ENCODE measurements at places on chromosomes 3 and 15.

GRCh38 chr3:56200251-56200650, 268.0 kb downstream of the ERC2 start:
- DNase-seq: no peak

- no peak for DNase-seq
These were observed 14.2 kb upstream of the RPP14 start for GRCh38 chr3:58291671-58292338.

GRCh38 chr3:53680028-53680427, 166.2 kb downstream of the CHDH start:
- no peak for DNase-seq

DNA sequence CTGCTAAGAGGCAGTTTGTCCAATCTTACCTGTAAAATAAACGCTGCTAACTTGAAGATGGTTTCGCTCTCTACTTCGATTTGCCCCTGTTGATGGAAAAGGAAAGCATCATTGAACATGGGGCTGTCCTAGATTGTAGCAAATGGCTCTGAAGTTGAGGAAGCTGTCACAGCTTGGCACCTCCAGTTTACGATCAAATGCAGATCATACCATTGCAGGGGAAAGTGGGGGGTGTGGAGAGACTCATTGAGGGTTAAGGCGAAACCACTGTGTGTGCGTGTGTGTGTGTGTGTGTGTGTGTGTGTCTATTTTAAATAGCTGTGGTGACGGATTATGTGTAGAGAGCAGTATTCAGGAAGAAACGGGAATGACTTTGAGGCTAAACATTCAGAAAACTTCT, 127.6 kb upstream of the LMOD3 start:
- DNase-seq: peak; percentile 63

DNA sequence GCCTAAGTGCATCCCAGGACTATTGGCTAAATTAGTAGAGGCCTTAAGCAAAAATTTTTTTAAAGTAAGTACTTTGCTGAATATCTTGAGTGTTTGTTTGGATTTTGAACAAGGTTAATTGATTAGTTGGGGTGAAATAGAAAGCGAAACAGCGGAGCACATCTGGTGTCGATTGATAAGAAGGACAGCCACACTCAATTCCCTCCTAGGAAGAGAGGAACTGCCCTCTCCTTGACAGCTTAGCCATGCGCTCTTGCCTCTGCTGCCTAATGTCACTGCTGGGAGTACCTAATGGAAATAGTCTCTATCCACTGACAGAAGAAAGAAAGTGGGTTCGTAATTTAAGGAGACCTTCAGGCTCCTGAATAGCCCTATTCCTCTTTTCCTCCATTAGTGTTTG, 943.6 kb downstream of the DIPK2A start:
- no peak for DNase-seq

GRCh38 chr3:137471130-137471529, 293.0 kb upstream of the SOX14 start:
- DNase-seq: no peak

- no peak for DNase-seq
These were observed 311.7 kb upstream of the ZNF717 start for GRCh38 chr3:76096836-76097588.

DNA sequence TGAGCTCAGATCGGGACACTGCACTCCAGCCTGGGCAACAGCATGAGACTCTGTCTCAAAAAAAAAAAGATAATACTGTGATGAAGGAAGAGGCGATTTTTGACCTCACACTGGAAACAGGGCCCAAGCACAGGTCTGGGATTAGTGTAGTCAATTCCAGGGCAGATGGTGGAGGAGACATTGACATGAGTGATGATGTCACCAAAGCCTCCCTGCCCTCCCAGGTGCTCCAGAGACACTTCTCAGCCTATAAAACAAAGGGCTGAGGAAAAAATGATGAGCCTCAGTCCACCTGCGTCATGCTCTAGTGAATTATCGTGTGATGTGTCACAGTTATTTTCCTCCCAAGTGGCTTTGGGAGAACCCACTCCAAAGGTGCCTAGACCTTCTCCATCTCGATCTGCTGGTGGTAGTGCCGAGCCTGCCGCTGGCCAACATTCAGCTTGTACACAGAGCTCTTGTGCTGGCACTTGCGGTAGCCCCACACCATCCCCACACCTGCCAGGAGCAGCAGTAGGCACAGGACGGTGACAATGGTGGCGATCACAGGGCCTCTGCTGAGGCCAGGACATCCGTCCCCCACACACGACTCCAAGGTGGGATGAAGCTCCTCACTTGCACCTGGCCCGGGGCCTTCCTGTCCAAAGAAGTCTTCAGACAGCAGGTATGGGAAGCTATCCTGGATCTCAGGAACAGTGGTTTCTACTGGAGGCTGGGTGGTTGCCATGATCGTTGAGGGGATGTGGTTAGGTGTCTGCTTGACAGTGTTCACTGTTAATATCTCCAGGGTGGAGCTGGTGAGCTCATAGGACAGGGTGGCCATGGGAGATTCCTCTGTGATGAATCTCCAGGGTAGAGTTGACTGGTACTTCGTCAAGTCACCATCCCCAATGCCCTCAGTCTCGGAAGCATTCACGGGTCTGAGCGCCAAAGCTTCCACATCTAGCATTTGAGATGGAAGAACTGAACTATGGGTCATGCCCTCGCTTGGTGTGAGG, 38.8 kb downstream of the CRTAP start:
- DNase-seq: no peak

DNA sequence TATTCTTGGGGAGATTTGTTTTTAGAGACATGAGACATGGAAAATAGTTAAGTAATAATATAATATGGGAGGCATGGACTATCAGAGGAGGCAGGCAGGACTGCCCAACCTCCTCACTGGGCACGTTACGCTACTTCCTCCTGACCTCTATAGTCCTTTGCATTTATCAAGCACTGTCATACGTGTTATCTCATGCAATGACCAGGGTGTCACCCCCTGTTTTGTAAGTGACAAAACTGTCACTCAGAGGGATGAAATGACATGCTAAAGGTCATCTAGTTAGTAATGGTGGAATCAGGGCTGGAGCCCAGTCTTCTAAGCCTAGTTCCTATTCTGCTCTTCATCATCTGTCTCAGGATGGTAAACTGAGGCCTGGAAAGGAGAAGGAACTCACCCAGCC, 66.7 kb downstream of the ST6GAL1 start:
- no peak for DNase-seq

GRCh38 chr3:9439331-9439730, 41.9 kb downstream of the SETD5 start:
- DNase-seq: no peak

- no peak for DNase-seq
These were observed 13.5 kb upstream of the MYO5C start for GRCh38 chr15:52309154-52309548.

DNA sequence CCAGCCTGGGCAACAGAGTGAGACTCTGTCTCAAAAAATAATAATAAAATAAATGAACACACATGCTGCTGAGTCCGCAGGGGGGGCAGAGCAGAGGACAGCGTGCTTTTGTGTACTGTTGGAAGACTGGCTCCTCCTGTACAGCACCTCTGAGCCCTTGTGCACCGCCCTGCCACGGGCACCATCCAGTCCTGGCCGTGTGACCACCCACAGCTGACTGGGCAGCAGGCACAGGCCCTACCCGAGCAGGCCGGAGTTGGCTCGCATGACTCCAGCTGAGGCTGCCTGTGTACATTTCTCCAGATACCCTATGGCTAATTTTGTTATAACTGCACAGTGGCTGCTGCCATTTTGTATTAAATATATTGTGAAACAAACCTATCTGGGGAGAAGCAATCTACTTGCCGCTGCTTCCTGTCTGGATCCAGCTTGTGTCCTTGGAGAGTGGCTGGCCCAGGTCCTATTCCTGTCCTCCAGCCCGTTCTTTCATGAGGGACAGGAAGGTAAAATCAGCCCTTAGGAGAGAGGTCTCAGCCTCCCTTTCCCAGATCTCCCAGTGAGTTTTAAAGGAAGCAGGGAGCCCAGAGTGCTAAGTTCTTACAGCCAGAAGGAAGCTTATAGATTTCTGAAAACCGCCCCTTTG, 14.6 kb downstream of the IVD start:
- DNase-seq: no peak

- no peak for DNase-seq
These were observed 192.1 kb downstream of the CBLB start for GRCh38 chr3:105676621-105677300.

DNA sequence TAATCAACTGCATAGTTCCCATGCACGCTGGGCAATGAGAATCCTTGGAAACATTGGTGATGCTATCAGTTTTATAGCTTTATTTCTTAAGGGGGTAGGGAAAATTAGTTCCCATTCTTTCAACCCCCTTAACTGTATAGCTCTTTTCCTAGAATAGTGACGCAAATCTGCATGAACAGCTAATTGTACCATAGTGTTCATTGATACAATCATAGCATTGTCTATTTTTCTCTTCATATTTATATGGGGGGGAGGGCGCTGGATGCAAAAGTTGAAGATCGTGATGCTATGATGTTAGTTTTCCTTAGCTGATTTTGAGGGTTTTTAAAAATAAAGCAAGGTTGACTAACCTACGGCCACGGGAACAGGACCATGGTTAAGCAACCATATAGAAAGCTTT, 32.4 kb upstream of the SAMMSON start:
- no peak for DNase-seq

GRCh38 chr15:72887376-72887775, 103.8 kb upstream of the ADPGK start:
- DNase-seq: no peak

DNA sequence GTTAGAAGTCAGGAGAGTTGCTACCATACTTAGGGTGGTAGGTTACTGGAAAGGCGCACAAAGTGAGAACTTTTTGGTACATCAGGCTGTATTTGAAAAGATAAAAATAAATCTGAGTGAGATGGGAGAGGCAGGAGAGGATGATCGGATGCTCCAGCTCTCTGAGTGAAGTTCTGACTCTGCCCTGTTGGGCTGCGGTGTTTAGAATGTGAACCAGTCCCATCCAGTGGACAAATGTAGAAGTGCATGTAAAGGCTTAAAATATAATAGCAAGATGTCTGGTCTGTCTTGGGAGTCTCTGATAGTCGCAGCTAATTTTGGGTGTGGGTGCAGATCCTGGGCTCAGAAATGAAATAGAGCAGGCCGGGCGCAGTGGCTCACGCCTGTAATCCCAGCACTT, 30.4 kb downstream of the ACKR2 start:
- peak; percentile 61 for DNase-seq

GRCh38 chr3:101936419-101937356, 87.4 kb downstream of the NFKBIZ start:
- DNase-seq: peak; percentile 76

Measured in CD4-positive, alpha-beta T cell treated with Interleukin-4 for 1 hour (primary cell).